GM19239 (cell line): ENCODE measurements at places on chromosomes 5 and 9.

GRCh38 chr9:120571443-120572257, 8.3 kb downstream of the CDK5RAP2 start:
- DNase-seq, result no peak

DNA sequence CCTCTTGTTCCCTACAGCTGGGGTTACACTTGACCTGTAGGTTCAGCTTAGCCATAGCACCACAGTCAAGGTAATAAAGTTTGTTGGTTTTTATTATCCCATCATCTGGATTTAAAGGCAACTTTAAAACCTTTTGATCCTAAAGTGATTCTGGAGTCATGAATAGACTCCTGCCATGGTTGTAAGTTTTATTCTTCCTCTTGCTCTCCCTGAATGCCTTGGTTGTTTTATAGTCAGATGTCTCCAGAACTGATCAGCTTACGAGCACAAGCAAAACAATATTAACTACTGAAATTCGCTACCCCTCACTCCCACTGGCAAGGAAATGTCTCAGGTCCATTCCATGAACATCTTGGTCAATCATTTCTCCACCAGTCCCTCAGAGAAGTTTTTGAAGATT, 1328.6 kb downstream of the PTPRD start:
- DNase-seq, result no peak

DNA sequence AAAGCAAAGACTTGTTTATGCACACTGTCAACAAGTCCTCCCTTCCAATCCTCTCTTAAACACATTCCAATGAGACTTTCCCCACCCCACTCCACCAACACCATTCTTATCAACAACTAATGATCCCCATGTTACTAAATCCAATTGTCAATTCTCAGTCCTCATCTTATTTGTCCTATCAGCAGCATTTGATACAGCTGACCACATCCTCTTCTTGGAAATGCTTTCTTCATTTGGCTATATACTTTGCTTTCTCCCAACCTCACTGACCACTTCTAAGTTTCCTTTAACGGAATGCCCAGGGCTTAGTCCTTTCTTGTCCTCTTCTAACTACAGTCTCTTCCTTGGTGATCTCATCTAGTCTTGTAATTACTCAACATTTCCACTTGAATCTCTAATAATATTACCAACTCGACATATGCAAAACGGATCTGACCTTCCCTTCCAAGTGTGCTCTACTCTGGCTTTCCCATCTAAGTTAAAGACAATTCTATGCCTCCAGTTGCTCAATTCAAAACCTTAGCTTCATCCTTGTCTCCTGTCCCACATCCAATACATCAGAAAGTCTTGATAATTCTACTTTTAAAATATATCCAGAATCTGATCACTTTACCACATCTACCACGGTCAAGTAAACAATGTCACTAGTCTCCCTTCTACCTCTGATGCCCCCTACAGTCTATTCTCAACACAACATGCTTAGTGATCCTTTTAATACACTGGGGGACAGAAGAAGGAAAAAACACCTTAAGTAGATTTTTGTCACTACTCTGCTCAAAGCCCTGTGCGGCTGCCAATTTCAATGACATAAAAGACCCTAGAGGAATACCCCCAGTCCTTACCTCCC, 25.5 kb downstream of the AGTPBP1 start:
- no peak for DNase-seq

GRCh38 chr9:88433583-88434255, 45.5 kb downstream of the SPIN1 start:
- DNase-seq, result no peak

- DNase-seq, result no peak
Observed at GRCh38 chr5:140322751-140323731, 20.1 kb upstream of the PFDN1 start.

DNA sequence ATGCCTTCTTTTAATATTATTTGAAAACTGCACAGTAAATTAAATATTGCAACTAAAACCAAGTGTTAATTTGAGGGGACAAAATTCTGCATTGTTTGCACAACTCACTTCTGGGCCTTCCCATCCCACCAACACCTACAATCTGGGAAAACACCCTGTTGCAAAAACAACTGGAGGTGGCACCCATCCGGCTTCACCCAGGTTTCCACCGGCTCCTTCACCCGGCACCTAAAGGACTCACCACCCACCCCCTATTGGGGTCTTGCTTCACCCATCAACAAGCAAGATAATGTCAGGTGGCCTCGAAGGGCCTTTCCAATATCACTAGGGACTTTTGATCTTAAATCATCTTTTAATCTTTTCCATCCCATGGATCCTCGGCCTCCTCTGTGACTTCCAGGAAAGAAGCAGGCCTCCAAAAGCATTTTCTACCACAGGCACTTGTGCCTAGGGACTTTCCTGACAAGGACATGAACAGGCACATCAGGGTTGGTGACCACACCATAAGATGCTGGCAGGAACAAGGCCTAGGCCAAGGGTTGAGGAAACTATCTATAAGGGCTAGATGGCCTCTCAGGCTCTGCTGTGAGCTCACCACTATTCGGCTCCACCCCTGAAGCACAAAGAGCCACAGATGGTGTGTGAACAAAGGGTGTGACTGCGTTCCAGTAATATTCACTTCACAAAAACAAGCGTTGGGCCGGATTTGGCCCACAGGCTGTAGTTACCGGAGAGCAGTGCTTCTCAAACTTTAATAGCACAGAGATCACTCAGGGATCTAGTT, 205.1 kb downstream of the AUH start:
- DNase-seq, result no peak

- no peak for DNase-seq
Observed at GRCh38 chr5:5026409-5026785, 113.7 kb upstream of the ADAMTS16 start.

- DNase-seq, result no peak
Observed at GRCh38 chr5:6328173-6328572, 50.2 kb downstream of the MED10 start.

DNA sequence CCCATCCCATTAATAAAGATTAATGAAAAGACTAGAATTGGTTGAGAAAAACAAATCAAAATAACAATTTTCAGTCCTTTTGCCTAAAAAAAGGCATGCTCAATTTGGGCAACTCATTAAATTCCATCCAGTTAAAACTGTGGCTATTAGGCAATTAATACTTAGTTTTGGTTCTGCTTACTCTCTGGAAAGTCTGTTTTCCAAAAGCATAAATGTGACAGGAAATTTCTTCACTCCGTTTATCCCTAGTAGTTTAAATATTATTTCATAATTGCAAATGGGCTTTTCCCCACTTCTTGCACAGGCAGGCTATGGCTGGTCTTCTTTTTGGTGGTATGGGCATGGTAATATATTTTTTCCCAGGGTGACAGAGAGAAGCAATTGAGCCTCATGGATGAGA, 373.3 kb upstream of the KLF4 start:
- DNase-seq, result no peak

- no peak for DNase-seq
Observed at GRCh38 chr5:88889189-88890069, 6.4 kb upstream of the MEF2C start.

DNA sequence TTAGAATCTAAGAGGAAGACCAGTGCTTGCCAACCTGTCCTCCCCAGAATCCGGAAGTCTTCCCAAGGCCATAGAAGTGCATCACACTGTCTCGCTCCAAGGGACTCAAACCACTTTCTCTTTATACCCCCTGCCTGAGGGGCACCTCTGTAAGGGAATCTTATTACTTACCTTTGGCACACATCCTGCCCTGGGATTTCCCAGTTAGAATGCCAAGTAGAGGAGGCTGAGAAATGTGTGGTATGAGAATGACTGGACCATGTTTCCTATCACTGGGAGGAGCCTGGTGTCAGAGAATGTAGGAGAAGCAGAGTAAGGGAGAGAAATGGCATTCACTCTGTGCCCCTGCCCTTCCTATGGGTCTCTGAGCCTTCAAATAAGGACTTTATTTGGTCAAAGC, 85.8 kb downstream of the AOPEP start:
- no peak for DNase-seq

GRCh38 chr5:180210961-180211760, 2.1 kb upstream of the RASGEF1C start:
- DNase-seq, result no peak

DNA sequence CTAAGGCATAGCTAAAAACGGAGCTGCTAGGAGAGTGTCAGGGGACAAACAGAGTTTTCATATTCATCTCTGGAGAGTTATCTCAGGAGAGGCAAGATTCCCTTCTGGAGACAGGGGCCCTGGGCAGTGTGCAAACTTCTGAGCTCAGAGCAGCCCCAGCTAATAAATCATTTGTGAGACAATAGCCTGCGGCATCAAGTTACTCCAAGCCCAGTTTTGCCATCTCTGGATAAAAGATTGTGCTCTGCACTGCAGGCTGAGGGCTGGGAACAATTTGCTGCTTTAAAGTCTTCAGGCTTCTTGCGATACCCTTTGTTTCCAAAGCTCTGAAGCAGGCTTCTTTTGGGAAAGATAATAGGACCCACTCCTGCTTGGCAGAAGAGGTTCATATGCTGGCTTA, 164.3 kb upstream of the BRINP1 start:
- DNase-seq, result no peak

DNA sequence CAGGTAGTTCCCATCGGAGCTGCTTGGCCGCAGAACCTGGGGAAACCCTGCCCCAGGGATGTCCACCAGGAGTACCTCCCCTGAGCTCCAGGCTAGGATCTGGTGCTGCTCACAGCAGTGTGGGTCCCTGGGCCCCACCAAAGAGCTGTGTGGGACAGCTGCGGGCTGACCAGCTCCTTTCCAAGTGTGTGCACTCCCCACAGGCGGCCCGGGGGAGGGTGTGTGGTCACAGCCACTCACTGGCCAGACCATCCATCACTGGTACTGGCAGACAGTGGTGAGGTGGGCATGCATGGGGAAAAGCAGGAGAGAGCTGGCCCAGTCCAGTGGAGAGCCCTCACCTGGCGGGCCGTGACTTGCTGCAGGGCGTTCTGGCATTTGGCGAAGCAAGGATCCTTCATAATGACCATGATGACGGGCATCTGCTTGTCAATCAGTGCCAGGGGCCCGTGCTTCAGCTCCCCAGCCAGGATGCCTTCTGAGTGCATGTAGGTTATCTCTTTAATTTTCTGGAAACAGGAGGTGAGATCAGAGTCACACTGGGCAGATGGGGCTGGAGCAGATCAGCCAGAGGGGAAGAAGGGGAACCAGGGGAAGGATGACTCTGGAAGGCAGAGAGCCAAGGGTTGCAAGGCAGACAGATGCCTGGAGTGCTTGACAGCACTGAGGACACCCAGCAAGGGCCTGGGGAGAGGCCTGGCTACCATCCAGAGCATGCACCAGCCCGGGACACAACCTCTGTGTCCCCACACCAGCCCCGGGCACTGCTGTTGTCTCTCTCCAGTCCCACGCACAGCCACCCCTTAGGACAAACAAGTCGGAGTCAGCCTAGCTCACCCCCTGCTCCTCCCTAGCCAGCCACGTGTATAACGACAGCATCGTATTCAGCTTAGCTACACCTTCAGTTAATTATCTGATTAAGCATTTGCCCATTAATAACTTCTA, 12.8 kb upstream of the MAPK9 start:
- DNase-seq, result no peak

DNA sequence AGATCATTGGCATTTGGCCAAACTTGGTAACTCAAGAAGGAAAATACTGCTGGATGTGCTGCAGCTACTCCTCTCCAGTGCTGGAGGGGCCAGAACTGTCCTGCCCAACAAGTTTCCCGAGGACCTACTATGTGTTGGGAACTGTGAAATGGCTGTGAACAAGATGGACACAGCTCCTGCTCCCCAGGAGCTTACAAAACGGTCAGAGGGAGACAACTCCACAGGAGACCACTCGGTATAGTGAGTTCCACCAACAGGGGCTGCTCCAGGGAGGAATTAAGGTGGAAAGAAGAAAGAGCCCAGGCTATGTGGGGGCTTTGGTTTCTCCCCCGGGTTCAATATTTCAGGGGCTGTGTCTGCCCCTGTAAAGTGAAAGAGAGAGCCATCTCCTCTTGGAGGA, 78.8 kb downstream of the GNA14 start:
- DNase-seq, result no peak

GRCh38 chr5:151021746-151022145, 1.4 kb downstream of the GPX3 start:
- DNase-seq, result no peak

- no peak for DNase-seq
Observed at GRCh38 chr5:142215915-142216681, 107.5 kb downstream of the NDFIP1 start.

- DNase-seq, result no peak
Observed at GRCh38 chr9:127841087-127841835, 13.2 kb downstream of the ENG start.

- DNase-seq, result no peak
Observed at GRCh38 chr5:4124221-4124970, 528.8 kb downstream of the IRX1 start.

DNA sequence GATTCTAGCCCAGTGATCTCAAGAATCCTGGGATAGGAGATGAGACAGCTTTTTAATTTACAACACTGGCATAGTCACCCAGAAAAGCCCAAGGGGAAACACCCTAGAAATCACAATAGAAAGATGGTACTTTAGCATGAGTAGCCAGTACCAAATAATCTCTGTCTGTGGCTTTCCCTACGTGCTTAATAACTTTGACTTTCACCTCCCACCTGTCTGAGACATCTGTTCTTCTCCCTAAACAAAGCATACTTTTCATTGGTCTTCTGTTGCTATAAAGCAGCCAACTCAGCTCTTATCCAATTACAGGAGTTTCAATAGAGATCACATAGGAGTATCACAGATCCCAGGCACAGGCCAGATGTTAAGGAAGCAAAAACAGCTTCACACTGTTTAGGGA, 10.4 kb downstream of the MARCHF3 start:
- no peak for DNase-seq

GRCh38 chr5:173806270-173807035, 81.7 kb upstream of the CPEB4 start:
- no peak for DNase-seq

GRCh38 chr5:668283-668995, 24.7 kb downstream of the TPPP start:
- no peak for DNase-seq

GRCh38 chr9:38406476-38407186, 14.1 kb downstream of the ALDH1B1 start:
- DNase-seq, result no peak

DNA sequence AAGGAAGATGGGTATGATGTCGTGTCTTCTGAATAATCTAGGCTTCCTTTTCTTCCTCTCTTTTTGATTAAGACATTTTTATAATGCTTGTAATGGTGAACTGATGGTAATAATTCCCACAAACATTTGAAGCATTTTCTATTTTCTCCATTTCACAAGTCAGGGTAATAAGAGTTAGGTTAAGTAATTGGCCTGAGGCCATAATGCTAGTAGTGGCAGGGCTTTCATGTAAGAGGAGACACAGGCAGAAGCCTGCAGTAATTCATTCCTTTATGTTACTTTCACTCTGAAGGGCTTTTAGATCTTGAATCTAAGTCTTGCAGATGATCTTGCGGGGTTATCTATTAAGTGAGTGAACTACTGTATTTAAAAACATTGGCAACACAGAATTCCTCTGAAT, 374.9 kb downstream of the MAT2B start:
- DNase-seq, result no peak
